ENCODE measurements at places on chromosomes 16 and 17.

GRCh38 chr16:84137287-84137686 is 7.7 kb downstream of the HSDL1 start:
- DNase-seq = no peak

- DNase-seq = no peak
Observed at GRCh38 chr16:86852135-86852534, 273.8 kb downstream of the FOXL1 start.

DNA sequence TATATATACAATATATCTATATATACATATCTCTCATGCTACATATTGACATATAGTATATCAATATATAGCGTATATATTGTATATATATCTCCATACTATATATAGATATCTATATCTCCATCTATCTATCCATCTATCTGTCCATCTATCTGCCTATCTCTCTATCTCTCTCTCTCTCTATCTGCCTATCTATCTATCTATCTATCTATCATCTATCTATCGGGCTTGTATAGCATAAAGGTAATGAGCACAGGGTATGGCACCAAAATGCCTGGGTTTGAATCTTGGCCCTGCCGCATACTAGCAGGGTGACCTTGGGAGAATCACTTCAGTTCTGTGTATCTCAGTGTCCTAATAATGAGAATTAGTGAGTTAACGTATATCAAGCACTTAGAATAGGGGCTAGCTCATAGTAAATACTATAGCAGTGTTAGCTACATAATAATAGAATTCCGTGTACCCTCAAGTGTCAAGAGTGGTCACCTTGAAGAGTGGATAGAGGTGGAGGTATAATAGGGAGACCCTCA is 1.5 kb downstream of the ST6GALNAC1 start:
- no peak for DNase-seq

- peak; percentile 63 for DNase-seq
Observed at GRCh38 chr17:38605841-38606645, at the start of gene SRCIN1. Gene SRCIN1, minus strand, starts transcription at chr17:38605952. Its CDS starts 247 bp downstream, at chr17:38605705.

GRCh38 chr17:2723997-2724783 is 12.6 kb upstream of the CLUH start:
- no peak for DNase-seq

DNA sequence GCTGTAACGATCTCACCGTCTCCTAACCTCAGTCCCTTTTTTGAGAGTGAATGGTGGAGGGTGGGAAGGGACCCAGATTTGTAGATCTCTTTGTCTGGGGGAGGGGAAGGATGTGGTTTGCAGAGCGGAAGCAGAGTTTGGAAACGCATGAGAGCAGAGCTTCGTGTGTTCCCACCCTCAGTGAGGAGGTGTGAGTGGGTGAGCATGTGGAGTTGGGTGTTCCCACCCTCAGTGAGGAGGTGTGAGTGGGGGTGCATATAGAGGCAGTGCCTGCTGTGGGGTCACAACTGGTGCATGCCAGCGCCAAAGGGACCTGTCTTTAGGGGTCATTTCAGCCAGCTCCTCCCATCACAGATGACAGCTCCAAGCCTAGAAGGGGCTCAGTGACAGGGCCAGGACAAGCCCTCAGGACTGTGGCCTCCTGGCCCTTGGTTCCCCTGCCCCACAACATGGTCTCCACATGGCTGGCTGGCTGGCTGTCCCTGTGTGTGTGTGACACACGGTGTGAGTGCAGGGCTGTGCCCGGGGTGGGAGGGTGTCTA is 1.8 kb upstream of the CISD3 start:
- DNase-seq = no peak

DNA sequence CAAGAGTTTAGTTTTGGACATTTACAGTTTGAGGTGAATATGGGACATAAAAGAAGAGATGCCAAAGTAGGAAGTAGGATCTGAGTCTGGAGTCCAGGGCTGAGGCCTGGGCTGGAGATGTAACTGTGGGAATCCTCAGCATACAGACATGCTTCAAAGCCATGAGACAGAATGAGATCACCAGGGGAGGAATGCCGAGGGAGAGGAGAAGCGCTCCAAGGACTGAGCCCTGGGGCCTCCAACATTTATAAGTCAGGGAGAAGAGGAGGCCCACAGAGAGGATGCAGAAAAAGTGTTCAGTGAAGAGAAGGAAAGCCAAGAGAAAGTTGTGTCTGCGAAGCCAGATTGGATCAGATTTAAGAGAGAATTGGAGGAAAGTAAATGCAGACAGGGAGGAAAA is 277.5 kb upstream of the MYOCD start:
- no peak for DNase-seq

DNA sequence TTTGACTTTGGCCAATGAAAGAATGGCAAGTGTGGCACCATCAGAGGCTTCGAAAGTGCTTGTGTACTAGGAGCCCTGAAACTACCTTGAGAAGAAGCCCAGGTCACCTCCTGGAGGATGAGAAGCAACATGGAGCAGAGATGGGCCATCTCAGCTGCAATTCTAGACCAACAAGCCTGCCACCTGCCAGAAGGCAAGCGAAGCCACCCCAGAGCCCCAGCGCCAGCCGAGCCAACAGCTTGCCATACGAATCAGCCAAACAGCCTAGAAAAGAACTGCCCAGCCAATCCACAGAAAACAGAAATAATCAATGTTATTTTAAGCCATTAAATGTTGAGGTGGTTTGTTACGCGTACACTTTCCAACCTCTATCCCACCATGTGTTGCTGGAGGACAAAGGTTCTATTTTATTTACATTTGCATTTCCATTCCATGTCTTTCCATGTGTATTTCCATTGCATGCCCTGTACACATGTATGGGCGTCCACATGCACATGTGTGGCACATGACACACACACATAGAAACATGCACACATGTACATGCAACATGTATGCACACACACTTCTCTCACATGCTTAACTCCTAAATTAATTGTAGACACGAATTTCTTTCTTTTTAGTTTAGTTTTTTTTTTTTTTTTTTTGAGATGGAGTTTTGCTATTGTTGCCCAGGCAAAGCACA is 144.3 kb upstream of the TNRC6C start:
- no peak for DNase-seq

DNA sequence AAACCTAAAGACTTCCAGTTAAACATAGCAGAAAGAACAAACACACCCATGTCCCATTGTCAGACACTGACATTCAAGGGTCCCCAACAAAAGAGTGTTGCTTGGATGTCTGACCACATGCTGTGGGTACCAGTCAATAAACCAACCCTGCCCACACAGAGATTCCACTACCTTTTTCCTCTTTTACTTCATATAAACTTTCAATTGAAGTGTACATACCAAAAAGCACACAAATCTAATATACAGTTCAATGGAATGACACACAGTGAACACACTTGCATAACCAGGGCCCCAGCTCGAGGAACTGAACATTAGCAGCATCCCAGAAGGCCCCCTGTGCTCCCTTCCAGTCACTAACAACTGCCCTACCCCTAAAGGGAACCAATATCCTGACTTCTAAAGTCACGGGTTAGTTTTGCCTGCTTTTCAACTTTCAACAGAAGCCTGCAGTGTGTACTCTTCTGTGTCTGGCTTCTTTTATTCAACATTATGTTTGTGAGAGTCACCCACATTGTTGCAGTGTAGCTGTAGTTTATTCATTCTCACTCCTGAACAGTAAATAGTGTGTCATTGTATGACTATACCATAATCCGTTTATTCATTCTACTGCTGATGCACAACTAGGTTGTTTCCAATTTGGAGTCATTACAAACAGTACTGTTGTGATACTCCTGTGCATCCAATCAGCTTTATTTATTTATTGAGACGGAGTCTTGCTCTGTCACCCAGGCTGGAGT is 18.0 kb downstream of the CFDP1 start:
- DNase-seq = no peak

DNA sequence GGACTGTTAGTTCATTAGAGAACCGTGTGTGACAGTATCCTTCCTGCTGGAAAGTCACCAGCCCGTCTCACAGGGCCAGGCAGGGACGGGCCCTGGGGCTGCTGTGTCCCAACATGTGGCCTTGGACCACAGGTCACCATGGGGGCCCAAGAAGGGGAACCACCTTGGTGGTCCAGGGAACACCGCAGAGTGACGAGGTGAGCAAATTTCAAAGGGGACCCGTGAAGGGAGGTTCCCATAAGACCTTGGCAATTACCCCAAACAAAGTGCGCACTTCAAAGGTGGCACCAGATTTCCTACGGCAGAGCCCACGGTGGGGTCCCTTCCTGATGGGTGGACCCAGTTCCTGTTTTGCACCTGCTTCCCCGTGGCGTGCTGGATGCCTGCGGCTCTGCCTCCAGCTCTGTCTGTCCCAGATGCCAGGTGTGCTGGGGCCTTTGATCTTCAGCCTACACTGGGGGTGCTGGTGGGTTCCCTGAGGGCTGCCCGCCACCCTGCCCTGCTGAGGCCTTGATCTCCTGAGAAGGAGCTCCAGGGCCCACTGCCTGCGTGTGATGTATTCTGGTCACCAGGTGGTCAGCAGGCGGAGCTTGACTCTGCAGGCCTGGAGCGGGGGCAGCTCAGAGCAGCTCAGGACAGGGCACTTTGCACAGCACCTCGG is 27.0 kb downstream of the SLC7A5 start:
- DNase-seq = no peak

GRCh38 chr16:49747654-49748053 is 108.3 kb downstream of the ZNF423 start:
- no peak for DNase-seq

GRCh38 chr16:23055481-23055880 is 93.8 kb downstream of the USP31 start:
- no peak for DNase-seq

DNA sequence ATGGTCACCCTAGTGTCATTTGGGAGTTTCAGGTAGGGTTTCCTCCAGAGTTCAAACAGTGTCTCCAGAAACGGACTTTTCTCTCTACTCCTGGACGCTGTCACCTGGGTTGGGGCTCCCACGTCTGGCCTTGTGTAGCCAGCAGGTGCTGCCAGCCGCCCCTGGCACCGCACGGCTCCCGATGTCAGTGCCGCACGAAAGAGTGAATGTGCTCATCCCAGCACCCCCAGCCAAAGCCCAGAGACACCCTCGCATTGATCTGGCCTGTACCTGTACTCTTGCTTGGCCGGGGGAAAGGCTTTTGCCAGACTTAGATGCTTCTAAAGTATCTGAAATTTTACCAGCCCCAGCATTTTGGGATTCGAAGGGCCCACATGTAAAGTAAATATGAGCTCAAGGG is 351.9 kb downstream of the C16orf95 start:
- DNase-seq = no peak

GRCh38 chr17:41737680-41738023 is 3.2 kb upstream of the HAP1 start:
- no peak for DNase-seq

- no peak for DNase-seq
Observed at GRCh38 chr16:17345043-17345442, 125.7 kb downstream of the XYLT1 start.

DNA sequence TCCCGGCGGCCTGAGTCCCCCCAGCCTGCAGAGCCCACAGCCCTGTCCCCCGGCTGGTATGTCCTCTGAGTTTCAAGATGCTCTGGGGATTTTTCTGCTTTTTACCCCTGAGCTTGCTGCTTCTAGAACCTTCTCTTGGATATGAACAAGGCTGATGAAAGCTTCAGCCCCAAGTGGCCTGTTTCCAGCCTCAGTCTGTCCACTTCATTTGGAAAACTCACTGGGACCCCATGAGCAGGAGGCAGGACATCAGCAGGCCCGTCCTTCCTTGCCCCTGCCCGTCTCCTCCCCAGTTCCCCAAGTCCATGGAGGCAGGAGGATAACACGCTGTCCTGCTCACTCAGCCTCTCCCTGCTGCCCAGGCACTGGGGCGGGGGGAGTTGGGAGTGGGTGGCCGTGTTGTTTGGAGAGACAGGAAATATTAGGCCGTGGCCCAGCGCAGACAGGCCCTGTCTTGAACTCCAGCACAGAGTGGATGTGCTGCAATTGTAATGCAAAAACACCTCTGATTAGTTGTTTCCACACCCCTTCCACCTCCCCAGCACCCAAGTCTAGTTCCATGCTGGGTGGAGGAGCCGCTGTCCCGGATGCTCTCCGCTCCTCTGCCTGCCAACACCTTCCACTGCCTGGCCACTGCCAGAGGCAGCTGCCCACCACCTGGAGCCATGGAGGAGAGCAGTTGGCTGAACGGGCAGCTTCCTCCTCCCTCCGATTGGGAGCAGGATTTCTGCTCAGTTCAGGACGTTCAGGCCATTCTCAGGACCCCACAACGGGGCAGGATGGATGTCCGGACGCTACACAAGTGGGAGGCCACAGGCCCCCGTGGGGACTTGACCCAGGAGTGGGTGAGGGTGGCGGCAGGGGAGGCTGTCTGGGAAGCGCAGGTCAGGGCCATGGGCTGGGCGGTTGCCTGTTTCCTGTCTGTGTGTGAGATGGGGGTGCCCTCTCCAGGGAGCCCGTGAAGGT is 216.9 kb upstream of the GSE1 start:
- no peak for DNase-seq

GRCh38 chr16:3087243-3088235 is 11.6 kb downstream of the ZSCAN10 start:
- DNase-seq = no peak

DNA sequence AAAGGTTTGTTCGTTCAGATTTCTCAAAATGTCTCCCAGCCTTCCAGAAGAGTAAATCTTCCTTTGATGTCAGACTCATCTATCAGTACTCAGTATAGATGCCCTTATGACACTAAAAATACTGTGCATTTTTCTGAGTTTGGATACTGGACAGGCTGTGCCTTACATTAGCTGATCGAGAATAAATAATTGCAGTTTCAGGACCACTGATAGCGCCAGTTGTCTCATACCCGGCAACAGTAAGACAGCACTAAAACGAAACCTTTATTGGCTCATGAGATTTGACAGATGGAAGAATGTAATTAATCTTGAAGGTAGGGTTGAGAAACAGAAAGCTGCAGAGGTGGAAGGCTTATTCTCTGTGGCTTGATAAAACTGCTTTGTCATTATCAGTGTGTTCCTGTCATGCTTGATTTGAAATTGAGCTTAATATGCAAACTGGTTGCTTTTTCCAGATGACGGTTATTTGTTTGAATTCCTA is 1.2 kb downstream of the ATP6V0A1 start:
- DNase-seq = peak; percentile 34

GRCh38 chr16:14223632-14224031 is 152.5 kb downstream of the MRTFB start:
- no peak for DNase-seq

GRCh38 chr17:34865716-34866115 is 95.5 kb downstream of the CCT6B start:
- DNase-seq = no peak

DNA sequence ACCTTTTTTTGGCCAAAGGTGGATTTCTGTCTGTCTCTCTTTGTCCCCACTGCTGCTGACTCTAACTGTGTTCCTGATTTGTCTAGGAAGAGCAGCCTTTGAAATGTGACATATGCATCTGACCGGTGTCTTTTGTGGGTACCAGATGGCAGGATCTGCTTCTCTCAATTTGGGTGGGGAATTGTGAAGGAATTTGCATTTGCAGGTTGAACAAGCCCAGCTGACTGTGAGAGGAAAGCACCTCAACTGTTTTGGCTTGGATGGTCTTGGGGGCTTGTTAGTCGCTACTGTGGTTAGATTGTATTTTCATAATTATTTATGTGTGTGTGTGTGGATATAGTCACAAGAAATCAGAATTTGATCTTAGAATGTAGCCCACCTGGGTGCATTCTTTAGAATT is 37.7 kb upstream of the LCMT1 start:
- DNase-seq = no peak

Measured in NCI-H1694 treated with DMSO at 0.1 percent for 48 hours (cell line).